ENCODE measurements at places on chromosomes 13 and 19.
A peak's percentile ranks its signal among the peaks of the same experiment; 100 is the strongest.

GRCh38 chr19:7795555-7796161, 32.6 kb downstream of the CLEC4M start:
- no peak for DNase-seq

GRCh38 chr13:27636589-27637288, 15.0 kb downstream of the POLR1D start:
- DNase-seq, result no peak

- no peak for DNase-seq
Measured at GRCh38 chr19:31171936-31172335, 177.3 kb downstream of the TSHZ3 start.

DNA sequence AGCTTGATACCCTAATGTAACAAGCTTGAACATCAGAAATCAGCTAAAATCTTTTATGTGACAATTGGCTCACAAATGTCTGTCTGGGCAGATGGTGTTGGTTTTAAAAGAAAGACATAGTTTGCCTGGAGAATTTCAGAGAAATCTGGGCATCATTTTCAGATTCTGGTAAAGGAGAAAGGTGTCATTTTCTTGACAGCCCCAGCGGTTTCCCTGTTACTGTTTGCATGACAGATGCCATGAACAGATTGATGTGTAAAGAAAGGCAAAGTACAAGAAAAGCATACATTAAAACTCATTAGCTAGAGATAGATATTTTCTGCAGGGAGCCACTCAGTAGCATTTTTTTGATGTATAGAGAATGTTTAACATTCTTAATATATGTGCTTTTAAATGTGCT, 987.9 kb downstream of the OLFM4 start:
- no peak for DNase-seq

GRCh38 chr13:113901642-113902041, 37.8 kb upstream of the GAS6 start:
- DNase-seq, result no peak

DNA sequence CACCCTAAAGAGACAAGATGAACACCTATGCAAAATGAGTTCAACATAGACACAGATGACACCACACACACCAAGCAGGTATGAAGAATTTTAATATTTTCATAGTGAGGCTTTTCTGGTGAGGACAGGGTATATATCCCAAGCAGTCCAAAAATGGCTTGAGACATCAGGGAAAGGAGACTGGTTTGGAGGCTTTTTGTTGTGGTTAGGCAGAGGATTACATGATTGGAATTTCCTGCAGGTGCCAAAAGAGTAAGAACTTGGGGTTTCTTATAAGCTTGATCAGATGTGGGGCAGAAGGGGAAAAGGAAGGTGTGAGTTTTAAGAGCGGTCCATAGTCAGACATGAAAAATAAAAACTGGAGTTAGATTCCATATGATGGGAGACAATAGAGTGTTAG, 420.8 kb upstream of the SLITRK1 start:
- DNase-seq, result no peak

GRCh38 chr13:32228330-32229041, 86.7 kb downstream of the ZAR1L start:
- DNase-seq, result no peak

DNA sequence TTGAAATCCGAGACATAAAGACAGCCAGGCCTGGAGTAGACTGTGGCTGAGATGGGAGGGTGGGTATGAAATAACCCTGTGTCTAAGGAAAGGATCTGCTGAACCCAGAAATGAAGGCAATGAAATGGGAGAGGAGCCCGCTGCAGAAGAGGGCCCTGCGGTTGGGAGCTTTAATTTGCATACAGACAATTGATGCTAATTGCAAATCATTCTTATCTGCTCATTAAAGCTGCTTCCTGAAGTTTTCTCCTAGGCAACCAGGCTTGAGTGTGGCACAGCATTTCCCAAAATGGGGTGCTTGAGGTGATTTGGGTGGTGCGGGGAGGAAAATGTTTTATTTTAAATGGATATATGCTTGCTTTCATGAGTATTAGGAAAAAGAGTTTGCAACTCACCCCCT, 55.4 kb downstream of the DPF1 start:
- no peak for DNase-seq

- no peak for DNase-seq
Measured at GRCh38 chr19:34184880-34185491, 12.7 kb downstream of the LSM14A start.

DNA sequence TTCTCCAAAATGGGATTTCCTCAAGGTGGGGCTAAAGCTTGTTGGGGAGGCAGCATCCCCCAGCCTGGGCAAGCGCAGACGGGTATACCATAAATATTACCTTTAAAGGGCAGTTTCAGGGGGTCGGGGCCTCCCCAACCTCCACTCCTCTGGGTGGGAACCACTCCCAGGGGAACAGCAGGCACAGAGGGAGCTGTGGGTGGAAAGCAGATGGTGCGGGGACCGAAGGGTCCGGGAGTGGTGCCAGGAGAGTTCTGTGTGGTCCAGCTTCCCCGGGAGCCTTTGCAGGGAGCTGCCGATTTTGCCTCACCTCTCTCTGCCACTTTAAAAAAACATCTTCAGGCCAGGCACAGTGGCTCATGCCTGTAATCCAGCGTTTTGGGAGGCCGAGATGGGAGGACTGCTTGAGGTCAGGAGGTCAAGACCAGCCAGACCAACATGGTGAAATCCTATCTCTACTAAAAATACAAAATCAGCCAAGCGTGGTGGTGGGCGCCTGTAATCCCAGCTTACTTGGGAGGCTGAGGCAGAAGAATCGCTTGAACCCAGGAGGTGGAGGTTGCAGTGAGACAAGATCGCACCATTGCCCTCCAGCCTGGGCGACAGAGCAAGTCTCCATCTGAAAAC, 5.5 kb downstream of the MAST3 start:
- no peak for DNase-seq

DNA sequence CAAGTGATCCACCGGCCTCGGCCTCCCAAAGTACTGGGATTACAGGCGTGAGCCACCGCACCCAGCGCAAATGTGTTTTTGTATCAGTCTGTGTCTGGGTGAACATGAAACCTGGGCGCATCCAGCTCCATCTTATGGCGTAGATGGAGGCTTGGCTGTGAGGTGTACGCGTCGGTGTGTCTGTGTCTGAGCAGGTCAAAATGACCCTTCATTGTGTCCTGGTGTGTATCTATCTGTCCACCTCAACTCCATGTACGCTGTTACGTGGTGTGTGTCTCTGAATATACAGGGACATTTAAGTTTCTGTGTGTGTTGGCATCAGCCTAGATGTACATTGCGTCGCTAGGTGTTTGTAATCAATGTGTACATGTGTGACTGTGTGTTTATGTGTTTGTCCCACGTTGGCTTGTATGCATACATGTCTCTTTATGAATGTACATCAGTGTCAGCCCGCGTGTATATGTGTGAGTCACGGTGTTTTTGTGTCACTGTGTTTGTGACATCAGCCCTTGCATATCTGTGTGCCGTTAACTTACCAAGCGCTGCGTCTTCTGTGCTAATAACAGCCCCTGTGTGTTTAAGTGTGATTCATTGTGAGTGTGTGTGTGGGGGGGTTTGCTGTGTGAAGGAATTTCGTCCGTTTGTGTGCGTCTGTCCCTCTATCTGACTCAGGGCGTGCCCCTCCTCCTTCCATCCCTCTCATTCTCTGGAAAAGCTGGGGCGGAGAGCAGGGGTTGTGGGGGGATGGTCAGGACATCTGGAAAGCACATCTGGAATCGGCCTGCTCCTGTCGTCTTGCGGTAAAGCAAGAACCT, 6.4 kb downstream of the AXL start:
- DNase-seq, result peak; percentile 6

DNA sequence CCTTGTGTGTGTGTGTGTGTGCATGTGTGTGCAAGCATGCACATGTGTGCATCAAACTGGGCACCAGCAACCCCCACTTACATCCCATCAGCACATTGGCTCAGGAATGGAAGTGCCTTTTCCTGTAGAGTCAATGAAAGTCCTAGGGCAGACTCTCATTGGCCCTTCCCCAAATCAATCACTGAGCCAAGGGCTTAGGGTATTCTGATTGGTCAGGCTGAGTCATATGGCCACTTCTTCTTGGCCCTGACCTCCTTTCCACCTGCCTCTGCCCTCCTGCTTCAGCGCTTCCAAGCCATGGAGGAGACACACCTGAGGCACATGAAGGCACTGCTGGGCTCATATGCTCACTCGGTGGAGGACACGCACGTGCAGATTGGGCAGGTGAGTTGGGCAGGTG, 20.9 kb downstream of the FCHO1 start:
- no peak for DNase-seq

- DNase-seq, result peak; percentile 83
Measured at GRCh38 chr19:29680447-29680846, 15.2 kb downstream of the PLEKHF1 start.
